ENCODE measurements at places on chromosomes 7 and 10. TPM values are rescaled to one million over a fixed set of nuclear protein-coding genes. Genes with fewer than 3 reads are reported as not detected.

- DNase-seq: no peak
Observed at GRCh38 chr10:21808550-21808949, 195.0 kb downstream of the DNAJC1 start.

Gene FZD1
- total RNA-seq: 0.05 TPM

DNA sequence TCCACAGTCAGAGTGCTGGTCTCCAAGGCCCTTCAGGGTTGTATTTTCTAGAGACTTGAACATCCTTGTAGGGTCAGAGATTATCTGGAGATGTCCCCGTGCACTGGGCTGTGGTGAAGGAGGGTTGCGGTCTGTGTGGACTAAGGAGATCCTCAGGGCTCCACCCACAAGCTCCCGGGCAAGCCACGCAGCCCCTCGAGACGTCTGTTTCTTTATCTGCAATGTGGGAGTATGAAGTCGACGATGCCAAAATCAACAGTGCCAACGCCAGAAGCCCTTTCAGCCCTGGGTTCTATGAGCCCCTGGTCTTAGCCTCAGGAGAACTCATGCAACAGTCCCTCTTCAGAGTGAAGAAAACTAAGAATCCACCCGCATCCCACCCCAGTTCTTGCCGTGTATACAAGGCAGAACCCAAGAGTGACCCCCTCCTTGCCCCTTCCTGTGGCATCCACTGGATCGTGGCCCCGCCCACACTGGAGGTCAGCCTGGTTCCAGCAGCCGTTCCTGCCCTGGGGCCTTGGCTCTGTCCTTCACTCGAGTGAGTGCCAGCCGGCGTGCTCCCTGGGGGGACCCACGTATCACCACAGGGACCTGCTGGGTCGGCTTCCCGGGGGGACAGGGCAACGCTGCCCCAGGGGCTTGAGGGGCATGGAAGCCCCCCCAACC, 6.0 kb upstream of the SHH start:
- DNase-seq: no peak

- DNase-seq: peak; percentile 70
Observed at GRCh38 chr10:72308320-72308987, 34.7 kb downstream of the DDIT4 start.

DNA sequence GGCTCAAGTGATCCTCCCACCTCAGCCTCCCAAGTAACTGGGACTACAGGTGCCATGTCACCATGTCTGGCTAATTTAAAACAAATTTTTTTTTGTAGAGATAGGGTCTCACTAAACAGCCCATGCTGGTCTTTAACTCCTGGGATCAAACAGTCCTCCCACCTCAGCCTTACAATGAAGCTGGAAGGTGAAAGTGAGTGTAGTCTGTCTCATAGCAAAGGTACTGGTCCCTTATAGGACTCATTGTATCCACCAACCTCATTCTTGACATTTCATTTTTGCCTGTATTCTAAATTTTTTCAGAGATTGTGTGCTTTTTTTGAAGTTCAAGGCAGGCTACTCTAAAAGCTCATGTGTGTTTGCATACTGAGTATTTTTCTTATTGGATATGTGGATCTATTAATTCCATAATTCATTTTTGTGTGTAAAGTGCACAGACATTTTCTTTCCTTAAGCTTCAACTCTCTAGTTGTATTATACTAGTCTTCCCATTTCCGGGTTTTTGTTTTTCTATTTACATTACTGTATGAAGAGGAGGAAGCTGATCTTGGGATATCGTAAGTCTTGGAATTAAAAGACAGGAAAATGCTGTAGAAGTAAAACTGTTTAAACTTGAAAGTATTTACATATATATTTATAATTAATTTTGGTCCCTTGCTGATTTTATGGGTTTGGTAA, 13.3 kb downstream of the KMT2E start:
- DNase-seq: no peak

DNA sequence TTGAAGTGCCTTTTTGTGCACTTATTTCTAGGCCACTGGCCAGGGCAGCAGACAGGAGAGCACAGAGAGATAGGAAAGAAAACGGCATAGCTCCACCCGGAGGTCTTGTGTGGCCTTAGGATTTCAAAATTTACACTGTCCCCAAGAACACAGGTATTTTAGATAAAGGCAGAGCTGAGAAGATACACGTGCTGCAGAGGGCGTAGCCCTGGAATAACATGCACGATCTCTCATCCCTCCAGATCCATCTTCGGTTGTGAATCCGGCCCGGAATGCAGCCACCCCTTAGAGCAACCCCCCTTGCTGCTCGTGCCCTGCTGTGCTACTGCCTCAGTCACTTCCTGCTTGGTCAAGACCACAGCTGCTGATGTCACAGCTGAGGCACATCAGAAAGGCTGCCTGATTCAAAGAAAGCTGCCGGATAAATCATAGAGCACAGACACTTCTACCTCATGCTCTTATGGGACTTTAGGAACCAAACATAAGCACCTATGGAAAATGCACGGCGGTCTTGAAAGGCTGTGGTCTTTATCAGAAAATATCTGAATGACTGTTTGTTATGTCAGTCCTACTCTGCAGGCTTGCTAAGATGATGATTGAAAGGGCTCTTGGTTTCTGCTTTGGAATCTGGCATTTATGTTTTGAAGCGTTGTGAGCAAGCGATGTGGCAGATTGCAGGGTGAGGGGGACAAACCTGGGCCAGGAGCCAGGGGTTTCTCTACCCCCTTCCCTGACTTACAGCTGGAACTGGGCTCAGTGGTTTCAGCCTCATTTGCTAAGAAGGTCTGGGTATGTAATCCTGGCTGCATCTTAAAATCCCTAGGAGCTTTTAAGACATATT, 152.0 kb downstream of the SVIL start:
- DNase-seq: peak; percentile 68

DNA sequence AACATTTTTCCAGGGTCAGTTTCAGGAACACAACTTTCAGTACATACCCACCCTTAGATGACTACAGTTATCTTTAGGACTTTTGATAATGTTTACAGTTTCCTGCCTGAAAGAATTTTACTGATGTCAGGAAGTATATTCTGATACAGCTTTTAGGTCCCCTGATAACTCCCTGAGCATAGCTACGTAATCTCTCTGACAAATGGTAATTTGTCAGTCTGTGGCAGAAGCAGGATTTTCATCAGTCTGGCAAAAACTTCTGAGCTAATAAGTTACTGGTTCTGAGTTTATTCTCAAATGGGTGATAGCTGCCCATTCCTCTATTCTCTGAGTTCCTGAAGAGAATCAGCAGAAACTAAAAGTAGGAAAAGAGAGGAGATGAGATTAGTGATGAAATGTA, 270.1 kb upstream of the MTPN start:
- no peak for DNase-seq

DNA sequence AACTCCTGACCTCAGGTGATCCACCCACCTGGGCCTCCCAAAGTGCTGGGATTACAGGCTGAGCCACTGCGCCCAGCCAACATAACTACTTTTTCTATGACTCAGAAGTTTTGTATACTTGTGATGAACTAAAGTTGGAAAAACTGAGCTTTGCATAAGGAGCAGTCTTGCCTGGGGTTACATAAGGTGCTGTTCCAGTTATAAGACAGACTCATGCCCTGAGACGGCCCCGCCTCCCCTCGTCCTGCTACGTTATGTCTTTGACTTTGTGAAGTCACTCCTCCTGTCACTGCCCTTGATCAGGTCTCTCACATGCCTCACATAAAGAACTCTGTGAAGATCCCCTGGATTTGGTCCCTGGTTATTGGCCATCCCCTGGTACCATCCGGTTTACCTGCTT, 40.4 kb upstream of the OPN4 start:
- no peak for DNase-seq

DNA sequence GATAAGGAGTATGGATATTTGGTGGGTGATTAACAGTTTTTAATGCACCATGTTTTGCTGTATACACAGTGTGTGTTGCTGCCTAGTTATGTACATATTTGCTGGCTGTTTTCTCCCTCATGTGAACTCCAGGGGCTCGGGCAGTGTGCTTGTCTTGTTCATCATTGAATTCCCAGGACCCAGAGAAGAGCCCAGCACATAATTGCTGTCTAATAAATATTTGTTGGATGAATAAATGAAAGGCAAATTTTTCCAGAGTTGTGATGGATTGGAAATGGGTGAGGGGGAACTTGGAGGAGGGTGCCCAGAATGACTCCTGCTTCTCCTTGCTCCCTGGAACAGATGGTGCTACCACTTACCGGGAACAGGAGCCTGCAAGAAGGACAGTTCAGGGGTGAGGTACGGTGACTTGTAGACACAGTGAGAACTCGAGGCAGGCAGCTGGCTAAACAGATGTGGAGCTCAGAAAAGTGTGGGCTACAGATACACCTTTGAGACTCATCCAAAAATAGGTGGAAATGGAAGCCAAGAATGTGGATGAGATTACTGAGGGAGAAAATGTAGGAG, 586.8 kb upstream of the MGMT start:
- DNase-seq: no peak

Gene SEC31B
- total RNA-seq: 47.2 TPM

GRCh38 chr7:47442605-47442865, 139.4 kb downstream of the TNS3 start:
- no peak for DNase-seq

Gene PPP1R3A
- not detected for total RNA-seq

Gene SFTPA1
- total RNA-seq: not detected

Gene NPC1L1
- not detected for total RNA-seq

- peak; percentile 73 for DNase-seq
Observed at GRCh38 chr7:155764438-155764793, 47.8 kb downstream of the SHH start.

GRCh38 chr10:126021833-126022500, 125.6 kb downstream of the FANK1 start:
- no peak for DNase-seq

Gene ZNF679
- total RNA-seq: not detected

Gene BCCIP
- 96.3 TPM for total RNA-seq
